ENCODE measurements at places on chromosomes 2 and 18. TPM values are rescaled to one million over a fixed set of nuclear protein-coding genes. Genes with fewer than 3 reads are reported as not detected.

NMUR1 gene
- 2.7 TPM for polyA plus RNA-seq

ANKAR gene
- 22.1 TPM for polyA plus RNA-seq

C2orf66 gene
- 0.87 TPM for polyA plus RNA-seq

NYAP2 gene
- polyA plus RNA-seq: 0.17 TPM

DYNAP gene
- polyA plus RNA-seq: not detected

CDH20 gene
- polyA plus RNA-seq: 0.88 TPM

FOXD4L1 gene
- polyA plus RNA-seq: not detected

TTN gene
- 2.6 TPM for polyA plus RNA-seq

MAL gene
- polyA plus RNA-seq: 1.3 TPM

CXCR4 gene
- polyA plus RNA-seq: 12.3 TPM

TNFAIP6 gene
- 26.1 TPM for polyA plus RNA-seq

SAP130 gene
- polyA plus RNA-seq: 129 TPM

RUFY4 gene
- polyA plus RNA-seq: 0.17 TPM

MYO5B gene
- polyA plus RNA-seq: 31.8 TPM

SLC8A1 gene
- polyA plus RNA-seq: 3.6 TPM

GMCL1 gene
- polyA plus RNA-seq: 30.5 TPM

FOXI3 gene
- polyA plus RNA-seq: 0.84 TPM

UGT1A10 gene
- polyA plus RNA-seq: 0.29 TPM

TUBA4B gene
- polyA plus RNA-seq: 1.6 TPM

PLA2R1 gene
- 3.4 TPM for polyA plus RNA-seq

SIX2 gene
- polyA plus RNA-seq: 1.1 TPM

NTSR2 gene
- polyA plus RNA-seq: not detected

Measured in testis (tissue), 5 donors.